ENCODE measurements at places on chromosomes 2 and 18.

- no peak for DNase-seq
Measured at GRCh38 chr18:50114448-50114847, 80.5 kb downstream of the MYO5B start.

DNA sequence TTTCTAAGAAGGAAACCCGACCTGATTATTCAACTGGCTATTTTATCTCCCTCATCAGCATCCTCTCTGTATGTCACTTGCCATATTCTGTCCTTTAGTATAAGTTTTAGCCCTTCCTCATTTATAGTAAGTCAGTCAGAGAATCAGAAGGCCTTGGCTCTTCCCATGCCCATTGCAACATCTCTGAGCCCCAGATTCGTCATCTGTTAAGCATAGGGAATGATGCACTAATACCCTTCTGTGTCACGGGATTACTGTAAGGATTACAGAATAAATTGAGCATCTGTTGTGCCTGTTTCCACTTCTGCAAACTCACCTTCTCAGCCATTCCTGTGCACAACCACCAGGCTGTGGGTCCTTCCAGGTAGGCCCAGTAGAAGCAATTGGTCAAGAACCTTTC is 258.1 kb upstream of the RAB12 start:
- no peak for DNase-seq

DNA sequence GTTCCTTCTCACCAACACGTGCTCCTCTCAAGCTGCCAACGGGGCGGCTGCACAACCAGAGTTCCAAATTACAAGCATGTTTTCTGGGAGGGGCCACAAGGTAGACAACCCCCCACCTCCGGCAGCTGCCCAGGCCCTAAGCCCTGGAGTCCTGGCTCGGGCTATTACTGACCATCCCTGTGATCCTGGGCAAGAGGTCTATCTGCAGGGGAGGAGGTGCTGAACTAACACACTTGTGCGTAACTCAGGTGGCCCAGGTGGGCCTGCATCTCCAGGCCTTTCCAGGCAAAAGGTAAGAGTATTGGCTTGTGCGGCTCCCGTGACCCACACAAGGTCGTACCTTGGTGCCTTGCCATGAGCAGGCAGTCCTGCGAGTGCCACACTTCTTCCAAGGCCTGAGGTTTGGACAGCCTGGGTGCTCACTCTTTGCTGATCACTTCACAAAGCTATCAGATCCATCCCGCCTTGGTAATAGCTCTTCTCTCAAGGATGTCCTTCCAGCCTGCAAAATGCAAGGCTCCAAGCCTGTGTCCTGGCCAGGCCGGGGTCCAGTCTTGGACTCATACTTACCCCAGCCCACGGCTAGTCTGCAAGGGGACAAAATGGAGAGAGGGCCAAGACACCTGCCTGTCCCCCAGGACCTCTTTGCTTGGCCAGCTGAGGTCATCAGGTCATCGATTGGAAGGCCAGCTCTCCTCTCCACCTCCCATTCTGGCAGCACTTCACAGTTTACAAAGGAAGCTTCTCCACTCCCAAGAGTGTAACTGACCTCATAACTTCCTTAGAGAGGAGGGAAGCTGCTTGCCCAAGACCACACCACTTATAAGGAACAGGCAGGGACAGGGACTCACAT is 33.9 kb downstream of the ADRA2B start:
- DNase-seq: no peak

DNA sequence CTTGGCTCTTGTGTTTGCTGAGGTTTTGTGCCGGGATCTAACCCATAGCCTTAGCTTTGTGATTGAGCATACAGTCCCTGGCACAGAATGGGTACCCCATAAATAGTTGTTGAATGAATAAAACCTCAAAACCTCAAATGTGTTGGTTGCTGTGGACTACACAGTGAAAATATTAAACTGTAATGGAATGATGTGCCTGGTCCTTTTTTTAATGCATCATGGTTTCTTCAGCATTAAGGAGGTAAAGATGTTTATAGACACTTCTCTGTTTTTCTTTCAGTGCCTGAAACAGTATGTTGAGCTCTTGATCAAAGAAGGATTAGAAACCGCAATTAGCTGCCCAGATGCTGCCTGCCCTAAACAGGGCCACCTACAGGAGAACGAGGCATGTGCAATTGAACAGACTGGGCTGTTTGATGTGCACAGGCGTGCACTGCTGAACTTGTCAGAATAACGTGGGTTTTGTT is 97.0 kb downstream of the RNF144A start:
- DNase-seq: no peak

DNA sequence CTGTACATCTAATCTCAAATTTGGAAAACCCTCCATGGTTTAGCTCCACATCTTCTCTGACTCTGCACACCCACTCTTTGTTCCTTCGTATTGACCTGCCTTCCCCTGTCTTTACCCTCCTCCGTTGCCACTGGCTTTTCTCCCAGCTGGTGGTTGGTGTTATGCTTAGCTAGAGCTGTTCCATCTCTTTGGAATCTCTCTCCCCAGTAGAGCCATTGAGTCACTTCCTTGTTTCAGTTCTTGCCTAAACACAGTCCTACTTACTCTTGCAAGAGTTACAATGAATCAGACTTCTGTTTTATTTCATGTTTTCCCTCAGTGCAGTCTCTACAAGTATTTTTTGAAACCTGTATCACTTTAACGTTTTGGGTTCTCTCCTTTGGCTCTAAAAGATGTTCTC is 263.9 kb downstream of the LTBP1 start:
- no peak for DNase-seq

DNA sequence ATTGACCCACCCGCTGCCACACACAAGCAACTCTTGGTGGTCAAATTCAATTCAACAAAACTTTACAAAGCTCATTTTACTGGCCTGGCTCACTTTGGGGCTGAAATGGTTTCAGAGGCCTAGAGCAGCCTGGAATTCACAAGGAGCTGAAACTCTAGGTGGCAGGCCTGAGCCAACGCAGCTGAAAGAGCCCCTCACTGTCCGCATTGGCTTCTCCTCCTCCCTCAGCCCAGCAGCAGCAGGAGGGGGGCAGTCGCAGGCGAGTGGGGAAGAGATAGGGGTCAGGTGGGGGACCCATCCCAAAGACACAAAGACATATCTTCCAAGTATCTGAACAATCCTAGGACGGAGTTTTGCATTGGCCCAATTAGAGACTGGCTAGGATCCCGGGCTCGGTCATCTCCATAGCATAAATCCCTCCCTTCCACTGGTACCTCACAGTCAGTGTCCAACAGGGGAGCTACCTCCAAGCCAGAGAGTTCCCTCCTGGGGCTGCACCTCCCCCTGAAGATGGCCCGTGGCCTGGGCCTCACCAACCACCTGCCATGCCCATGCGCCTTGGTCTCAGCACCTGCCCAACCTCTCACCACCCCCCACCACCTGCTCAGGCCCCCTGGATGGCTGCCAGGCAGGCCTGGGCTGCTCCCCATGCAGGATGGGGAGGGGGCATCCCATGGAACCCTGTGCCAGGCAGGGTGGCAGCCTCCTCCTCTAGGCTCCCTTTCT is 113.4 kb downstream of the ZBTB7C start:
- DNase-seq: no peak

DNA sequence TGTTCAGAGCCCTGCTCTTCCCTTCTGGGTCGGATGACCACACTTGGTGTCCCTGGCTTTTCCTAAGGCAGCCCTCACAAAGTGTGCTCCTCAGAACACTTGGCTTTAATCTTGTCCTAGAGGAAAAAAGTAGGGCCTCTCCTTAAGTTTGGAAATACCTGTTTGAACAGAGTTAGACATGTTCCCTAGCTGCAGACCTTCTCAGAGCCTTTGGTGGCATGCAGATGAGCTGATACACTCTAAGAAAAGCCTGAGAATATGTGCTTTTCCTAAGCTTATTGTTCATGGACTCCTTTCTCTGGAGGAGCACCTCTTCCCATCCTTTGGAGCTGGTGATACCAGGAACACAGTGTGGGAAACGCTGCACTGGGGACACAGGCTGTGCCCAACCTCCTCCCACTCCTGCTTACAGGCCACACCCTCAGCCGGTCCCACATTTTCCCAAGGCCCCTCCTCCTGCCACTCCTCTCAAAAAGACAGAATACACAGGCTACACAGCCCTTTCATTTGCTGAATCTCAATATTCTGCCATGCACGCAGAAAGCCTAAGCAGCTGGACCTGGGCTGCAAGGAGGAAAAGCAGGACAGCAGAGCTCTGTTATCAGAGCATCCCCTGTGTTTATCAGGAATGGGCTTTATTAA is 443.6 kb downstream of the NBAS start:
- DNase-seq: no peak

DNA sequence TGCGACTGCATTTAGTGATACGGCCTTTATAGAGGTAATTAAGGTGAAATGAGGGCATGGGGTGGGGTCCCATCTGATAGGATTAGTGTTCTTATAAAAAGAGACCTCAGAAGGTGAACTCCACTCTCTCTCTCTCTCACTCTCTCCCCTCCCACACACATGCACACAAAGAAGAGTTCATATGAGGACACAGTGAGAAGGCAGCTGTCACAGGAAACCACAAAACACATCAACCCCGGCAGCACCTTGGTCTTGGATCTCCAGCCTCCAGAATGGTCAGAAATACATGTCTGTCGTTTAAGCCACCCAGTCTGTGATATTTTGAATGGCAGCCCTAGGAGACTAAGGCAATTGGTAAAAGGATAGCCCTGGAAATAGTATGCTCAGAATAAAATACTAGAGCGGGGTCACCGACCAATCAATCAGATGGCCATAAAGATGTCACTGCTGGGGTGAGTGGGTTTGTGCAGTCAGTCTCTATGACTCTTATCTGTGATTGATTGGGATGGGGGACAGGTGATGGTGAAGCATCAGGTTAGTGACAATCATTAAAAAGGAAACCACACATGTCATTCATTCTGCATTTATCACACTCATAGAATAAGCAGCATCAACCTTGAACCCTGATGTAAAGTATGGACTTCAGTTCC is 118.9 kb upstream of the POU3F3 start:
- no peak for DNase-seq

- DNase-seq: no peak
Measured at GRCh38 chr18:12659904-12660605, 2.1 kb upstream of the SPIRE1 start.

- no peak for DNase-seq
Measured at GRCh38 chr18:43931439-43931838, 654.1 kb upstream of the SYT4 start.

DNA sequence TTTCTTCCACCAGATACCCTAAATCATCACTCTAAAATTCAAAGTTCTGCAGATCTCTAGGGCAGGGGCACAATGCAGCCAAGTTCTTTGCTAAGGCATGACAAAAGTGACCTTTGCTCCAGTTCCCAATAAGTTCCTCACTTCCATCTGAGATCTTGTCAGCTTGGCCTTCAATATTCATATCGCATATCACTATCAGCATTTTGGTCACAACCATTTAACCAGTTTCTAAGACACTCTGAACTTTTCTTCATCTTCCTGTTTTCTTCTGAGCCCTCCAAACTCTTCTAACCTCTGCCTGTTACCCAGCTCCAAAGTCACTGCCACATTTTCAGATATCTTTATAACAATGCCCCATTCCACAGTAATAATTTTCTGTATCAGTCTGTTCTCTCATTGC is 452.6 kb upstream of the TRIB2 start:
- DNase-seq: no peak
